ENCODE measurements at places on chromosomes 16 and 17.

- DNase-seq = no peak
Observed at GRCh38 chr16:83652943-83653342, 154.8 kb upstream of the HSBP1 start.

DNA sequence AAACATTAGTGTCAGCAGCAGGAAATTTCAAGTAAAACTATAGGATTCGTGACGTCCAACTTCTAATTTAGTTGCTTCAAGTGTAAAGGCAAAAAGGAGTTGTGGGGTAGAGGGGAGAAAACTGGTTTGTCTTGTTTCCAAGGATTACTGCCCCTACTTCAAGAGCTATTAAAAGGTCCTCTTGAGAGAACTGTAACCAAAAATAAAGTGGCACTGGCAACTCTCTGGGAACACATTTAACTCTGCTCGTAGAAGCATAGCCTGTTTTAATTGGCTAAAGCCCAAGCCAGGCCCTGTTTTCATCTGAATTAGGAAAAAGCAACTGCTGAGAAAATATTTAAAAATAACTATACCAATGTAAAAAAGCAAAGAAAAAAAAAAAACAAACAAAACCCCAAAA is 51.8 kb upstream of the AKAP1 start:
- no peak for DNase-seq

- peak; percentile 32 for DNase-seq
Observed at GRCh38 chr17:61248399-61248798, 151.2 kb upstream of the TBX2 start.

GRCh38 chr17:28657756-28658155 is 4.0 kb downstream of the SDF2 start:
- no peak for DNase-seq

- DNase-seq = no peak
Observed at GRCh38 chr16:49488740-49489525, 115.3 kb downstream of the C16orf78 start.

GRCh38 chr16:20061132-20061531 is 12.6 kb downstream of the GPR139 start:
- no peak for DNase-seq

DNA sequence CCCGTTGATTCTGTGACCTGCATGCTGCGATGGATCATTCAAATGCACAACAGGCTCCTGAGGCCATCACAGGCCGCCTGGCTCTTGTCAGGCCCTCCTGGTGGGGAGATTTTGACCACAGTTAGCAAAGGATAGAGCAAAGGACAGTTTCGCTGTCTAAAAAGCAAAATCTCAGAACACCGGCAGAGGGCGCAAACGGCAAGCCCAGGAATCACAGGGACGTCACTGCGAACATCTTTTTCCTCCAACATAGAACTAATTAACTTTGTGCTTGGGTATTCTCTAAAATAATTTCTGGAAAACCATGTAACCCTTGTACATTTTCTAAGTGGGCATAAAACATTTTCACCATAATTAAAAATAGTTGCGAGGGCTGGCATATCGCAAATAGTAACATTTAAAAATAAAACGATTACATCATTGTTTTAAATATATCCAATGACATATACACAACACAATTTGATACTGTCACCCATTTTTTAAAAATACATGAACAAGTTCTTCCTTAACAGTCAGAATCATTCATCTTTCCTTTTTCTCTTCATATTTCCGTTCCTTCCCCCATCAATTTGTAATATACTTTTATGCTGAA is 19.7 kb upstream of the SLC47A1 start:
- DNase-seq = peak; percentile 82

GRCh38 chr17:20009302-20010098 is at the start of gene SPECC1:
Gene SPECC1, plus strand, starts transcription at chr17:20009359. Its CDS starts 87,293 bp downstream, at chr17:20096652.
- DNase-seq = peak; percentile 88

- DNase-seq = peak; percentile 50
Observed at GRCh38 chr17:81036197-81036941, 1.4 kb downstream of the BAIAP2 start.

DNA sequence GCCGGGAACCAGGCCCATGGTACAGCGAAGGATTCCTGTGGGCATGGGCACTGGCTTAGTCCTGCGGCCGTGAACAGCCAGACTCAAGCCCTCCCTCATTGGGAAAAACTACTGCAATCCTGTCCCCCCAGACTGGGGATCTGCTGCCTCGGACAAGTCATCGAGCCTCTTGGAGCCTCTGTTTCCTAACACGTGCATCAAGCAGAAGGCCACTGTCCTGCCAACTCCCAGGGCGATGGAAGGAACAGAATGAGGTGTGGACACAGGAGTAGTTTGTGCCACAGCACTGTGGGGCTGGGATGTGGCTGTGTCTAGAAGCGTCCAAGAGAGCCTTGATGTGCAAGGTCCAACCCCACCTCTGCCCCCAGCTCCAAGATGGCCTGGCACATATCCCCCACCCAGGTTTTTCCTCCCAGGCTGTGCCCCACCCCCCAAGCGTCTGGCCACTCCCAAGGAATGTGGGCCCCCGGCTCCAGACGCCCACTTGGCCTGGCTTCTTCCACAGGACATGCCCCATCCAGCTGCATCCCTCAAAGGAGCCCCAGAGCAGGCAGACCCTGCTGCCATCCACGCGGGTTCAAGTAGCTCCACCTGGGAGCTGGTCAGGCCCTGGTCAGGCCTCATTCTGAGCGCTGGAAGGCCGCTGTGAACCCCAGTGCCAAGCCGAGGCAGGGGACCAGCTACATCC is 3.4 kb downstream of the CAMKK1 start:
- DNase-seq = no peak

DNA sequence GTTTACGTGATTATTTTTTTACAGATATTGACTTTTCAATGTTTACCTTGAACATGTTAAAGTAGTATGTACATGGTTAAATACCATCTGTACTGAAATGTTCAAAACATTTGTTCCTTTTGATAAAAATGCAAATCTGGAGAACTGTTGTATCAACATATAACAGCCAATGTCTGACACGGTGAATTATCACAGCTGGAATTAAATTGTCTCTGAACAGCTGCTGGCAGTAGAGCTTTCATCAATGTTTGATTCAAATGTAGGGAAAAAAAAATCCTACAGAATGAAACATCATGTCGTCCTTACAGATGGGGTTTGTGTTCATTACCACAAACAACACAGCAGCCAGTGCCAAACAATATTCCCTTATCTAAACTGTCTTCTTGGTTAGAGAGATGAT is 79.9 kb downstream of the TOX3 start:
- DNase-seq = no peak

- DNase-seq = peak; percentile 87
Observed at GRCh38 chr16:66594739-66595138, 9.8 kb upstream of the CMTM3 start.

DNA sequence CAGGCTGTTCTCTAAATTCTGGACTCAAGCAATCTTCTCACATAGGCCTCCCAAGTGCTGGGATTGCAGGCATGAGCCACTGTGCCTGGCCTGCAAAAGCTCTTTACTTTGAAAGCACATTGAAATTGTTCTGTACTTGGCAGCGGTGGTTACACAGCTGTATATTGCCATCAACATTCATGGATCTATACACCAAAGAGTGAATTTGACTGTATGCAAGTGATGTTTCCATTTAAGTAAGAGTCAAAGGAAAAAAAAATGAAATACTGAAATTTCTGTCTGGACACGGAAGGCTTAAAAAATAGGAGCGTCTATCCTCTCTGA is 450.6 kb upstream of the PSMD7 start:
- DNase-seq = no peak

DNA sequence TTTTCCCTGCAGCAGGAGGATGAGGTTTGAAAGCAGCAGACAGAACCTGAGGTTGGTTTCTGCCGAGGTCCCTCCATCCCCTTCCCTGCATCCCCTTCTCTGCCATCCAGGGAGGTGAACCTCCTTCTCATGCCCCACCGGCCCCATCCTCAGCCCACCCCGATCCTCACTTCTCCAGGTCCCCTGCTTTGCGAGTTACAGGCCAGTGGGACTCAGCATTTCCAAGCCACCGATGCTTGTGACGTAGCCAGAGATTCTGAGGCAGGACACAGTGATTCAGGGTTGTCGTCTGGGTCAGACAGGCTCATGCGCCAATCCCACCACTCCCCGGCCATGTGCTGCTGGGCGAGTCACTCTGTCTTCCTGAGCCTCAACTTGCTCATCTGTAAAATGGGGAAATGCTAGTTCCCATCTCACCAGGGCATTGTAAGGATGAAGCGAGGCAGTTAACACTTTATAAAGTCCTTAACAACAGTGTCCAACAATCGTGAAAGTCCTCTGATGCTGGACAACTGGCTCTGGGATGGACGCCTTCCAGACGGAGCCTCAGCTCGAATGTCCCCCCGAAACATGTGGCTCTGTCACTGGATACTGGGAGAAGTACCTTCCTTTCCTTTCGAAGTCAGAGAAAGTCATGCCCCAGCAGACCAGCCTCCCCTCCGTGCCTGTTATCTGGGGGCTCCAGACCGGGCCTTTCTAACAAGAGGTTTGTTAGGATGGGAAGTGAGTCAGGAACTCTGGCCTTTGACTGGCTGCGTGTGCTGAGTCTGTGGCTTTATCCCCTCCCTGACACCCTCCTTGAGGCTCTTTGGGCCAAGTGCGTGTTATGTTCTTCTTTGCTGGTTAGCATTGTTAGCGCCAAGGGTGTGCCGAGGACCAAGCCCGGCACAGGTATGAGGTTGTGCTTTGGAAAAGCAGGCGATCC is 21.9 kb downstream of the SEC14L5 start:
- no peak for DNase-seq

- peak; percentile 84 for DNase-seq
Observed at GRCh38 chr17:75843577-75844529, at the start of gene UNC13D. Gene UNC13D, minus strand, starts transcription at chr17:75844404. Its CDS starts 67 bp downstream, at chr17:75844337.

DNA sequence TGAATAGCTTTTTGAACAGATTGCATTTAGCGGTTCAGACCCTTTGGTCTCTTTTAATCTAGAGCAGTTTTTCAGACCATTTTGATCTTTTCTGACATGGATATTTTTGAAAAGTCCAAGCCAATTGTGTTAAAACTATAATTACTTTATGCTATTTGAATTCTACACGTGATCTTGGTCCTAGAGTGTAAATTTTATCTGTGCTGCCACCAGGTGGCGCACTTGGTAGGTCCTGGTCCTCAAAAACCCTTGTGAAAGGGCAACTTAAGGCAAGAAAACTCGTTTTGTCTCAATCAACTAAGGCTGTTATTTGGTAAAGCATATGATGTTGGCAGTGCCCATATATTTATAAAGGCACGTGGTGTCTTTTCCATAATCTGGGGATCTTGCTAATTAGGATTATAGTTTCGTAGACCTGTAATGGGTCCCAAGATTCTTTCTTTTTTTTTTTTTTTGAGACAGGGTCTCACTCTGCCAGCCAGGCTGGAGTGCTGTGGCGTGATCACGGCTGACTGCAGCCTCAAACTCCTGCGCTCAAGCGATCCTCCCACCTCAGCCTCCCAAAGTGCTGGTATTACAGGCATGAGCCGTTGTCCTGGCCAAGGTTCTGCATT is 43.9 kb upstream of the TEX2 start:
- DNase-seq = peak; percentile 85

- no peak for DNase-seq
Observed at GRCh38 chr17:47801906-47802305, 19.7 kb downstream of the OSBPL7 start.

GRCh38 chr16:53542283-53542682 is 39.3 kb upstream of the AKTIP start:
- DNase-seq = no peak

GRCh38 chr17:73678999-73679398 is 34.8 kb upstream of the SDK2 start:
- DNase-seq = no peak

- DNase-seq = peak; percentile 63
Observed at GRCh38 chr17:76405967-76406647, 21.7 kb downstream of the SPHK1 start.

- peak; percentile 53 for DNase-seq
Observed at GRCh38 chr16:2223942-2224486, 623 bp downstream of the E4F1 start.

DNA sequence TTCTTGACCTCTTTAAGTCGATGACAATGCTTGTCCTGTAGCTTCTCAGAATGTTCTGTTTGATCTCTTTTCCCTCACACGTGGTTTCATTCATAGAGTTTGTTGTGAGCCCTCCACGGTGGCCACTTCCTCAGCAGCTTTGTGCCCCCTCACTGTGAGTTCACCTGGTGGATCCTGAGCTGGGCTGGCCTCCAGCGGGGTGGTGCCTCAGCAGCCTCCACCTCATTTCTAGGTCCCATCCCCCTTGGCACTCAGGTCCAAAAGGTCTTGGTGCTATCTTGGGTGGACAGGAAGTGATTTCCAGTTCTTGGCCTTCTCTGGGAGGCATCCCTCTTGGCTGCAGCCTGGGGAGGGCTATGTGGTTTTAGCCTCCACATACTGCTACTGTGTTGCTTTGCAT is 203.2 kb upstream of the WSCD1 start:
- no peak for DNase-seq

DNA sequence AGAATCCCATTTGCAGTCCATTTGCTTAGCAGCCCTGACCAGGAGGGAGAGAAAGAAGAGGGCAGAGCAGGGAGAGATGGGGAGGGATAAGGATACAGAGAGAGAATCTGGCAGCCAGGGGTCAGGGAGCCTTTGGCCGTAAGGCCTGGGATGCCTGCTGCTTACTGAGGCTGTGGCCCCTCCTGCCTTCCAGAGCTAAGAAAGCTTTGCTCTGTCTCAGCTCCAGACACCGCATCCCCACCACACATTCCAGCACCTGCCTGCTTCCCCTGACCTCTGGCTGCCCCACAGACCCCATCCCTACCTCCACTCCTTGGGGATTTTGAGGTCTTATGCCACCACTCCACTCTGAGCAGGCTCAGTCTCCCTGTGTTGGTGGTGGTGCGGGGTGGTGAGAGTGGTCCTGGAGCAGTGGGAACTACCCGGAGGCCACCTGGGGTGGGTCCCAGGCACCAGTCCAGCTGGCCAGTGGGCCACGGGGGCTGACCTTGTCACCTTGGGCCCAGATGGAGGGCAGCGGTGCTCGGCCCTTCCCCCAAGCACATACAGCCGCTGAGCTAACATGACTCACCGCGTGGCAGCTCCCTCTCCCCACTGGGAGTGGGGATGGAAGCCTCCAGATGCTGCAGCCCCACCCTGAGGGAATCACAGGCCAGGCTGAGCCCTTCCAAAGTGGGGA is 58.3 kb downstream of the RAI1 start:
- no peak for DNase-seq

DNA sequence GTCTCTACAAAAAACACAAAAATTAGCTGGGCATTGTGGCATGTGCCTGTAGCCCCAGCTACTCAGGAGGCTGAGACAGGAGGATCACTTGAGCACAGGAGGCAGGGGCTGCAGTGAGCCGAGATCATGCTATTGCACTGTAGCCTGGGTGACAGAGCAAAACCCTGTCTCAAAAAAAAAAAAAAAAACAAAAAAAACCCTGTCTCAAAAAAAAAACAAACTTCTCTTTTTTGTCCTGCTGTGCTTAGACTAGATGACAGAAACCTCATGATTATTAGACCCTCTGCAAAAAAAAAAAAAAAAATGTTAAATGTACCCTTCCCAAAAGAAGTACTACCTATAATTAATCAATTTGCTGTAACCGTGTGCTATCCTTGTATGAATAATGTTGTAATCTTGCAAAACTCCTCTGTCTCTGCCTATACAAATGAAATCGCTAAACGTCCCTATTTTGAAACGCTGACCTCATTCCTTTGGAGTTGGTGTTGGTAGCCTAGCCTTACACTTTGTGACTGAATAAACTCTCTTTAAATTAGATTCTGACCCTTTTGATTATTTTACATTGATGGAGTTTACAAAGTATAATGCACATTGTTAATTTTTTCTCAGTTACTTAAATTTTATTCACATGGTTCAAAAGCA is 13.6 kb upstream of the DHRS7B start:
- peak; percentile 68 for DNase-seq

- no peak for DNase-seq
Observed at GRCh38 chr17:42061646-42062487, 11.5 kb upstream of the C17orf113 start.

- no peak for DNase-seq
Observed at GRCh38 chr17:80898716-80899115, 92.9 kb upstream of the CHMP6 start.
